ENCODE measurements at places on chromosomes 5 and 9.
A peak's percentile ranks its signal among the peaks of the same experiment; 100 is the strongest.

- no peak for DNase-seq
Observed at GRCh38 chr9:74645007-74645639, 148.0 kb downstream of the RORB start.

- DNase-seq, result no peak
Observed at GRCh38 chr5:999724-1000123, 8.9 kb upstream of the NKD2 start.

GRCh38 chr9:93086447-93087224 is 9.4 kb upstream of the CARD19 start:
- no peak for DNase-seq

GRCh38 chr9:34536685-34537084 is 13.9 kb upstream of the ENHO start:
- no peak for DNase-seq

- DNase-seq, result no peak
Observed at GRCh38 chr9:91837981-91838731, 111.9 kb downstream of the ROR2 start.

DNA sequence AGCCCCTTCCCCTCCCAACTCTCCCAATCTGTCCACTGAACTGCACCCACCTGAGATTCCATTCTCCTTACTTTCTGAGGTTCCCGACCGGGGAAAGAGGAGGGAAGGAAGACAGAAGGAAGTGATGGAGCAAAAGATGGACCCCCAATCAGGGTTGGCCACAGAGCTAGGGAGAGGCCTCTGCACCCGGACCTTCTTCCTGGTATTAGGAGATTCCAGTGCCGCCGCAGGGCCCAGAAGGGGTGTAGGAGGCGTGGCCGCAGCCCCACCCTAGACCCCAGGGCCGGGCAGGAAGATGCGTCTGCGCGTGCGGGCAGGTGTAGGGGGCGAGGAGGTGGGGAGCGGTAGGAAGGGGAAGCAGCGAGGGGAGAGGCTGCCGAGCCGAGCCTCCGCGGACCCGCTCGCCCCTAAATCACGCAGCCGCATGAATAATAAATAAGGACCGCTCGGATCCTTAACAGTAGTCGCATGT is 104.2 kb upstream of the MVB12B start:
- no peak for DNase-seq

- DNase-seq, result no peak
Observed at GRCh38 chr5:72013766-72014624, 93.3 kb upstream of the MAP1B start.

- DNase-seq, result no peak
Observed at GRCh38 chr9:110571801-110572483, 7.6 kb downstream of the SVEP1 start.

DNA sequence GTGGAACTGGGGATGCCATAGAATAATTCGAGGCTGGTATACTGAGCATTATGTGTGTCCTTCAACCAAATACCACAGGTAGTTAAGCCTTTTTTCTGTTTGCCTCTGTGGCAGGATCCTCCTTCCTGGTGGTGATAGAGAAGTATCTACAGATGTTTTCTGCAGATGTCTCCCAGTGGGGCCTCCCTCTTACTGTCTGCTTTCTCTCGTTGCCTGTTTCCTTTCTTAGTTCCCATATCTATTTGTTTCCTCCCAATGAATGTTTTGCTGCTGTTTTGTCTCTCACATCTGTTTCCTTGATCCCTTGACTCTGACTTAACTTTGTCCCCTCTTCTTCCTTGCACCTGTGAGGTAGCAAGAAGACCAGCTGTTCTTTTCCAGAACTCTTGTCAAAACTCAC is 130.9 kb upstream of the NUDT12 start:
- no peak for DNase-seq

GRCh38 chr9:137294681-137295237 is 7.3 kb downstream of the NRARP start:
- DNase-seq, result no peak

DNA sequence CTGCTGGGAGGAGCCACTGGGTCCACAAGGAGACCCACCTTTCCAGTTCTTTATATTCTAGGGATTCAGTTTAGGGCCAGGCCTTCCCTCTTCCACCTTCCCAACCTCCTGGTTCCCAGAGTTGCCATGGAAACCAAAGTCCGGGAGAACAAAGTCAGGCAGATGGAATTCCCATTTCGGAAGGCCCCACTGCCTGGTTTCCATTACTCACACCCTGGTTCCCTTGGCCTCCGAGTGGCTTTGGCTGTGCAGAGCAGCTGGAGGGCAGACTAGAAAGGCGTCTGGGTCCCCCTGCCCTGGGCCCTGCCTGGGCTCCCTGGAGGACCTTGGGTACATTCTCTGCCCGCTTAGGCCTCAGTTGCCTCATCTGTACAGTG is 136.1 kb downstream of the RGS3 start:
- no peak for DNase-seq

GRCh38 chr9:2781336-2781735 is 62.6 kb downstream of the PUM3 start:
- no peak for DNase-seq

GRCh38 chr9:32486839-32487562 is 39.0 kb downstream of the RIGI start:
- no peak for DNase-seq

GRCh38 chr9:37300620-37301019 is 121.9 kb upstream of the GRHPR start:
- DNase-seq, result no peak

DNA sequence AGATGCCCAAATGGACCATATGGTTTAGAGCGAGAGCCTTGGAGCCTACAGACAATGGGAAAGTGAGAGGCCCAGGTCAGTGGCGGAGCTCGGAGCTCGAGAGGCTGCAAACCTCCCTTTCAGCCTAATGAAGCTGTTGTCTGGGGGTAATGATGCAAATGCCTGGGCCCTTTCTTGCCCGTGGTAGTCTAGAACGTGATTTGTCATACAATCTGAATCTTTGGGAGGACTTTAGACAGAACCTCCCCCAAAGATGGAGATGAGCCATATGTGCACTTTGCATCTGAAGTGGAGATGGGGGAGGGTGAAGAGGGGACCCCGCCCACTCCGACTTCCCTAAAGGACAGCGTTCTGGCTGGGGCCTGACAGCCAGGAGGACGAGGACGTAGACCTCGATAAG is 10.3 kb upstream of the NEUROG1 start:
- no peak for DNase-seq

- no peak for DNase-seq
Observed at GRCh38 chr5:168613996-168614395, 34.8 kb upstream of the PANK3 start.

GRCh38 chr5:112995764-112996618 is 19.4 kb downstream of the DCP2 start:
- DNase-seq, result peak; percentile 81

DNA sequence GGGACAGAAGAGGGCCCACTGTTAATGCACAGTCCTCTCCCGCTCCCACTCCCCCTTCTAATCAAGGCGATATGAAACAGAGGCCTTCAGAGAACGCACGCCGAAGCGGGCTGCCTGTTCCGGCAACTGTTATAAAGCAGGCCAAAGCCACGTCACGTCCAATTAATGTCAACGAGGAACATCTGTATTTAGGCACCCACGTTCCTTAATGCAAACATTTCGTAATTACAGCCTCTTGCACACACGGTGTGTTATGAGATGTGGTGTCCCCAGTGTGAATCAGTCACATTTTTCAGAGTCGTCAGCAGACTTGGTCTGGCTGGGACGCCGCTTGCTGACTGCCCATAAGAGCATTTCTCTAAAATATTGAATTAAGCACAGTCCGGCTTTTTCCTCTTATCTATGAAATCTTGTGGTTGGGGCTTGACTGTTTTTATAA is 339.0 kb downstream of the NSG2 start:
- no peak for DNase-seq

DNA sequence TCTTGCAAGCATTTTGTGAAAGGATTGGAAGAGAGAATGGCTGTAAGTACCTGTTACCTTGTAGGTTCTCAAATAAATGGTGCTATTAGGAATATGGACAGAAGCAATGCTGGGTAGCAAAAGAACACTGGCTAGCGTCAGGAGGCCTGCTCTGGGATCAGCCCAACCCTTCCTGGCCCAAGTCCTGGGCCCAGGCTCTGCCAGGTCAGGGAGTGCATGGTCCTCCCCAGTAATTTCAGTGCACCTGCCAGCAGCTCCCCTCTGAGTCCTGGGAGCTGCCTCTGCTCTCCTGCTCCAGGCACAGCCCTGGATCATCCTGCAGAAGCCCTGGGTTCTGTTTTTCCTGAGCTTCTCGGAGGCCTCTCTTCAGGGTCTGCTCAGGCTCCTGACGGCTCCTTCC is 89.5 kb upstream of the ARAP3 start:
- no peak for DNase-seq

GRCh38 chr9:14107495-14107894 is 206.4 kb downstream of the NFIB start:
- no peak for DNase-seq

DNA sequence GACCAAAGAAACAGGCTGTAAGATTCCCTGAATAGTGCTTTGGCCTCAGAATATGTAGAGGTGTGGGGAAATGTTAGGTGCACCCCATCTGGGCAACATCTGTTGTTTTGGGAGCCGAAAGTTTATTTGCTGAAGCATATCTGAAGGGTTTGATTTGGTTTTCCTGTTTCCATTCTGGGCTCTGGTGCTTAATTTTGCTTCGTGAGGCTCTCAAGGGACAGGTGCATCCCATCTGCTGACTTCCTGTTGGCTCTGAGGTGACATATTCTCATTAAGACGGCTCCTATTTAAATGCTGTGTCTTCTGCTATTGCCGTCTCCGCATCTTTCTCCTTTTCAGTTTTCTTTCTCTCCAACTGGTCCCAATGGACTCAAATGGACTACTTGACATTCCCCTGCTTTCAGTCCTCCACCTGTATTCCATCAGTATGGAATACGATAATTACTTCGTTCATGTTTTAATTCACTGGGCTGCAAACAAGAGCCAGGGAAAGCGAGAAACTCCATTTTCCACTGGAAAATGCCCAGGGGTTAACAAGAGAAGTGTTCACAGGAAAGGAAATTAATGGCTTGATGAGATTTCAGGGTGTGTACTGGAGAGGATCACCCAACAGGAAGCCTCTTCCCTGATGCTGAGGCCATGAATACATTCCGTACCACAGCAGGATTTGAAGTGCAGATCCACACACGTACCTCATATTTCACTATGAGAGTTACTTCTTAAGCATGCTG is 104.0 kb downstream of the MTX3 start:
- no peak for DNase-seq

- no peak for DNase-seq
Observed at GRCh38 chr9:33823801-33824200, 6.8 kb downstream of the UBE2R2 start.

- no peak for DNase-seq
Observed at GRCh38 chr9:5953743-5954707, 61.4 kb downstream of the RANBP6 start.

DNA sequence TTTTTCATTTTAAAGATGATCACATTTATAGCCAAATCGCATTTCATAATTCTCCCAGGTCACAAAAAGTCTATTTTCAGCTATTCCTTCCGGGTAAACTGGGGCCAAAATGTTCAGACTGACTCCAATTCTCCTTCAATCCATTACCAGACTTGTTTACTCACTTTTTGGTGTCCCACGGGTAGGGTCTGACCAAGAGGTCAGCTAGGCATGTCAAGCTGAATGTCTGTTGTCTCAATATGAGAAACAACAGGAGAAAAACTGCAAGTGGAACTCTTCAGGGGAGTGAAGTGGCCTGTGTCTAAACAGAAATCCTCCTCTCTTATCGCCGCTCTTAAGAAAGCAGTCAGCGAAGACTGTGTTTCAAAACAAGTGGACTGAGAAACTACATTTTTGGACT is 171.3 kb downstream of the APBA1 start:
- no peak for DNase-seq

GRCh38 chr5:141567513-141568117 is 51.2 kb downstream of the DIAPH1 start:
- DNase-seq, result no peak
